Activated CD4-positive, CD25-positive, alpha-beta regulatory T cell (primary cell): ENCODE measurements at places on chromosomes 1 and 21.

- DNase-seq: no peak
Measured at GRCh38 chr1:240178366-240178765, 86.7 kb downstream of the FMN2 start.

GRCh38 chr1:93839753-93840152 is 39.3 kb downstream of the DNTTIP2 start:
- no peak for DNase-seq

DNA sequence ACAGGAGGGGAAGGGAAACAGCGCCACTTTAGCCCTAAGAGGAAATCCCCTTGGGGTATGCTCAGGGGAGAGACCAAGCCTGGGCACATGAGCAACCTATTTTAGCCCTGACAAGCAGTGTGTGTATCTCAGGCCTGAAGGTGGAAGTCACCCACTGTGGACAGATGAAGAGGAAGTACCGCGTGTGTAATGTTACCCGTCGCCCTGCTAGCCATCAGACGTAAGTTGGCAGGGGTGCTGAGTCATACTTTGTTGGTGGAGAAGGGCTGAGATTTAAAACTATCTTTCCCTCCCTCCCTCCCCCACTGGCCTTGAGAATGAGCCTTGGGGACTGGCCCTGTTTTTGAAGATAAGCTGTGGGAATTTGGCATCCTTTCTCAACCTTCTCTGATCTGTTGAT is 11.2 kb downstream of the AGO1 start:
- no peak for DNase-seq

DNA sequence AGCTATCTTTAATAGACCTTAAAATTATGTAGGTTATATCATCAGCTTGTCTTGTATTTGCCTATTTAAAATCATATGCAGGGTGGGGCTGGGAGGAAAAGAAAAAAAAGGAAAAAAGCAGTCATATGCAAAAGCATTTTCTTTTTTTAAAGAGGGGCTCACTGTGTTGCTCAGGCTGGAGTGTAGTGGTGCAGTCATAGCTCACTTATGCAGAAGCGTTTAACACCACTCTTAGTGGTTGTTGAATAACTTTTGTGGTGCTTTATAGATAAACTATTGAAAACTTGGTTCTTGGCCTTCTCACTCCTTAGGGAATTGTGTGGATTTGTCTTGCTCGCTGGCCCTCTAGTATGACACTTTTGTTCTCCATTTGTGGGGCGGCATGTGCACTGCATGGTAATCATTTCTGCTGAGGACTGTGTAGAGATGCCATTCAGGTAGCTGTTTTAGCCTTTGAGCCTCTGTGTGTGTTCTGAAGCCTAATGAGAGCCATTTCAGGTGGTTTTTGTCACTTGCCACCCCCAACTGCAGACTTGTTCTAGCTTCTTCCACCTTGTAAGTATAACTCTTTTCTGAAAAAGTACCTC is 77.8 kb downstream of the KIF1B start:
- DNase-seq: no peak

DNA sequence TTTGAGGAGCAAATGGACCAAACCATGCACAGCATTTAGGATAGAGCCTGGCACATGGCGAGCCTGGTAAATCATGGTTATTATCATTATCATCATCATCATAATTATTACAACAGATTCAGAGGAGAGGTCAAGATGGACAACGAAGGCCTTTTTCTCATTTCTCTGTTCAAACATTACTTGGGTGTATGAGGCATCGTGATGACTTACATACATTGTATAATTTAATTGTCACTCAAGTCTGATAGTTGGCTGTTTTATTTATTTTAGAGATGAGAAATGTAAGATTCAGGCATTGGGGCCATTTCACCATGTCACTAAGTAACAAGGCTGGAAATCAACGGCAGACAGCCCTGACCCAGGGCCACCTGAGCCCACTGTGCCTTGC is 68.1 kb downstream of the SLC35F3 start:
- no peak for DNase-seq

- no peak for DNase-seq
Measured at GRCh38 chr1:63640633-63641567, 47.7 kb downstream of the PGM1 start.

- DNase-seq: no peak
Measured at GRCh38 chr1:86155051-86155806, 1.3 kb downstream of the COL24A1 start.

GRCh38 chr1:44646261-44647110 is 27.8 kb downstream of the TMEM53 start:
- no peak for DNase-seq

- no peak for DNase-seq
Measured at GRCh38 chr1:207861442-207862177, 49.3 kb downstream of the CD34 start.

- no peak for DNase-seq
Measured at GRCh38 chr21:32521736-32522355, 63.5 kb downstream of the TCP10L start.

- no peak for DNase-seq
Measured at GRCh38 chr1:36443297-36443696, 7.0 kb downstream of the OSCP1 start.

GRCh38 chr1:222893255-222893654 is 78.4 kb downstream of the DISP1 start:
- DNase-seq: no peak

DNA sequence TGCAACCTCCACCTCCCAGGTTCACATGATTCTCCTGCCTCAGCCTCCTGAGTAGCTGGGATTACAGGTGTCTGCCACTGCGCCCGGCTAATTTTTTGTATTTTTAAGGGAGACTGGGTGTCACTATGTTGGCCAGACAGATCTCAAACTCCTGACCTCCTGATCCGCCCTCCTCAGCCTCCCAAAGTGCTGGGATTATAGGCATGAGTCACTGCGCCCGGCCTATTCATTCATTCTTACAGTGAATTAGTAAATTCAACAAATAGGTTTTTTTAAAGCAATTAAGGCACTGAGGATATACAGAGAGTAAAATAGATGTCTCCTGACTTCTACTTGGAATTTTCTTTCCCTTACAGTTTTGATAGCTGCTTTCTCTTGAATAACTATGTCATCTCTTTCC is 43.5 kb downstream of the CDC42 start:
- no peak for DNase-seq

- DNase-seq: no peak
Measured at GRCh38 chr1:224816062-224816461, 113.4 kb upstream of the DNAH14 start.

- DNase-seq: no peak
Measured at GRCh38 chr1:90727917-90728501, 10.9 kb upstream of the BARHL2 start.

DNA sequence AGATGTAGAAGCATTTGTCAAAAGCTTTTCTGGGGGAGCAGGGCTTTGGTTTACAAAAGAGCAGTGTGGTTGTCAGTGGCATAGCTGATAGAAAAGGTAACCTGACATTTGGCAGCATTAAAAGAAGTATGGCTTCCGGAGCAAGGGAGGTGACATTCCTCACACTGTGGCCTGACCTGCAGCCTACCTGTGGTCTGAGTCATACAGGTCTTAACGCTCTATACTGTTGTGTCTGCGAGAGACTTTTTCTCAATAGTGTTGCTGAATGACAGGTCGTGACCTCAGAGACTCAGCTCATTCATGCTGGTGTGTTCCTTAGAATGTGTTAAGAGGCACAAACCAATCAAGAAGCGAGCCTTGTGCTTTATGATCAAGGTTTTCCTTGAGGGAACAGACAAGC is 19.3 kb downstream of the PHGDH start:
- DNase-seq: no peak

DNA sequence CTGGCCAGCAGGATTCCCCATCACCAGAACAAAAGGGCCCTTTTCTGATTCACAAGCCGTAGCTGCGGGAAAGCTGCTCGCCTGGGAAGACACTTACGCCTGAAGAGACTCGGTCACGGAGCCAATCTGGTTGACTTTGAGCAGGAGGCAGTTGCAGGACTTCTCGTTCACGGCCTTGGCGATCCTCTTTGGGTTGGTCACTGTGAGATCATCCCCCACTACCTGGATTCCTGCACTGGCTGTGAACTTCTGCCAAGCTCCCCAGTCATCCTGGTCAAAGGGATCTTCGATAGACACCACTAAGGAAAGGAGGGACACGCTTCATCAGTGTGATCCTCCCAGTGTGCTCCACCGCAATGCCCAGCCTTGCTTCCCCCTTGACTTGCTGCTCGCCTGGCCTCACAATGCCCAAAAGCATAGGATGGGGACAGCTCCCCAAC is 14.7 kb downstream of the ENO1 start:
- no peak for DNase-seq

GRCh38 chr1:219792337-219793021 is 135.9 kb downstream of the SLC30A10 start:
- no peak for DNase-seq

DNA sequence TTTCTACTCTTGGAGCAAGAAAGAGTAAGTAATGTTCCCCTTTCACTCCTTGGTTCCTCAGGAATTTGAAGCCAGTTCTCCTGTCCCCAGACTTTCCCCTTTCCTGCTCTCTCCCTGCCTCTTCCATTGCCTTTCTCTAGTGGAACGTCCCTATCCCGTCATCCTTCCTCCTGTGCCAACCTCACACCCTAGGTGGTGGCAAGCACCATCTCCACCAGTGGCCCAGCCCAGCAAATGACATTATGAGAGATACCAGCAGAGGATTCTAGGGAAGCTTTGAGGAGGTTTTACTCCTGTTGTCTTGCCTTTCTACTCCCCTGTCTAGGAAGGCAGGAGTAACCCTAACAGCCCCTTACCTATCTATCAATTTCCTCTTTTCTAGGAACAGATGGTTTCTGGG is 8.1 kb upstream of the TACSTD2 start:
- DNase-seq: no peak
